ENCODE measurements at places on chromosomes 2 and 18. TPM values are rescaled to one million over a fixed set of nuclear protein-coding genes. Genes with fewer than 3 reads are reported as not detected.
A peak's percentile ranks its signal among the peaks of the same experiment; 100 is the strongest.

DNA sequence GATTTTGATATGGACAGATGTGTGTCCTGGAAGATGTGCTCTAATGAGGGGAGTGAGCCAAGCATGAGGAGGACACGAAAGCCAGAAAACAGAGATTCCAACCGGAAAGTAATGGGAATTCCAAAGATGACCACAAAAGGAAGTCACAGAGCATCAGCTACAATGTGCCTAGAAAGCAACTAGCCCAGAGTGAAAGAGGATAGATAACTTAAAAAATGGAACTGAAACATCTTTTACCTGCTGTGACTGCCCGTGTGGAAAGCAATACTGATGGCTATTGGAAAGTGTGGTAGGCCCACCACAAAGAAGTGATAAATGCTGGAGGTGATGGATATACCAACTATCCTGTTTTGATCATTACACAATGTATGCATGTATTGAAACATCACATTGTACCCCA, 21.6 kb downstream of the DNMT3A start:
- no peak for ATAC-seq

- no peak for ATAC-seq
These were observed 73.3 kb downstream of the NDUFA10 start for GRCh38 chr2:239951825-239952224.

Gene FAP
- total RNA-seq = 10.0 TPM

Gene CFC1
- total RNA-seq = not detected

Gene BCS1L
- total RNA-seq = 37.4 TPM

DNA sequence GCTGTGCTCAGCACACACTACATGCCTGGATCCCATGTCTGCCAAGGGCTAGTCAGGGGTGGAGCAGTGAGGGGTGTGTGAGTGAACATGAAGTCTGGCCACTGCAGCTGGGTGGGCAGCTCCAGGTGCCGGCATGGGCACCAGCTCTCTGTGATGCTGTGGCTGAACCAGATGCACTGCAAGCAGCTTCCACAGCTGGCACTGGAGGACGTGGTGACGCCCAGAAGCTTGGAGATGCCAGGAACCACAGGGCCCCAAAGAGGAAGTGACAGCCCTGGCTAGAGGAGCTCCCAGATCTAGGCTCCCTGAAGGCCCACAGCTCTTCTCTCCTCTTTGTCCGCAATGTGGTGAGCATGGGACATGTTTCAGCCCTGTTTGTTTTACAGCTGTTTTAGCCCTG, 776.3 kb upstream of the POU3F3 start:
- ATAC-seq = no peak

DNA sequence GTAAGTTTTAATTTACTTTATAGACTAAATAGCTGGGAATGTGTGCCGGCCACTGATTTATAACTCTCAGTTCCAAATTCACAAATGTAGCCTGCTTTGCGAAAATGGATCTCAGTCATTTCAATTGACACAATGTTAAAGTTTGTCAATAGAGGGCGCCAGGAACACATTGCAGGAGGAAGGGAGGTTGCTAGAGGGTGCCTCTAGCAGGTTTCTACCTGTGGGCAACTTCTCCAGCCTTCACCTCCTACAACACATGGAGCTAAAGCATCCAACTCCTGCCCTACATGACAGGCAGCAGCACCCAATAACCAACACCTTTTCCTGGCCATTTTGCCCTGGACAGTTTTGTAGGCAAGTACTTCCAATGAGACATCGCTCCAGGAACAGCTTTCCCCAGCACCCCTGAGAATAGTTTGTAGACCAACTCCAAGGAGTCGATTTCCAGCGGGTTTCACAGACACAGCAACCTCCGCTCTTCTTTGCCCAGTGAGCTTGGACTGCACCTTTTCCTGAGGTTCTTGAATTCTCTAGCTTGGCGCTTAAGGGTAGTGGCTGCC, 784.8 kb upstream of the CDH2 start:
- no peak for ATAC-seq

DNA sequence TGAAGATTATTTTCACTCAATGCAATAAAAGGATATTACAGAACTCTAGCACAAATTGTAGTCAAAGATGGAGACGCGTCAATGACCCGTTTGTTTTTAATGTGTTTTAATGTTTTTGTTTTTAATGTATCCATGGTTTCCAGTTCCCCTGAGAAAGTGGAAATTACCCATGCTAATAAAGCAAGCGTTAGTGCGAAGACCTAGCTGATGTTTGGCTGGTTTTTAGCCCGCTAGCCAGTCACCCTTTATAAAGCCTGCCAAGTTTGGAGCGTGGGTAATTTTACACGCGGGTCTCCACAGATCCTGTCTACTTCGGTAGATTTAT, 430 bp upstream of the CHMP1B start:
- peak; percentile 70 for ATAC-seq

DNA sequence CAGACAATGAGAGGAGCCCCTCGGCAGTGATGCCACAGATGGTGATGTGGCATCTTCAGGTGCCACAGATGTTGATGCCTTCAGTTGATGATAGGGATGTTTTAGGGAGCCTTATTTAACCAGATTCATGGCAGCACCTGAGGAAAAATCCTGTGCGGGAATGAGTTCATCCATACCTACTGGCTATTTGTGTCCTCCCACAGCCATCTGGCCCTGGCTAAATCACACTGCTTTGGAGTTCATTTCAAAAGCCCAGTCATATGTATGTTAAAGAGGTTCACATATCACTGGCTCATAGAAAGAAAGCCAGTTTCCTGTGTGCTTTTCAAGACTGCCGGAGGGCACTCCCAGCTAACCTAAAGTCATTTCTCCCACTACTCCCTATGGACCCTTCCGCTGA, 131.3 kb downstream of the MCFD2 start:
- ATAC-seq = no peak

DNA sequence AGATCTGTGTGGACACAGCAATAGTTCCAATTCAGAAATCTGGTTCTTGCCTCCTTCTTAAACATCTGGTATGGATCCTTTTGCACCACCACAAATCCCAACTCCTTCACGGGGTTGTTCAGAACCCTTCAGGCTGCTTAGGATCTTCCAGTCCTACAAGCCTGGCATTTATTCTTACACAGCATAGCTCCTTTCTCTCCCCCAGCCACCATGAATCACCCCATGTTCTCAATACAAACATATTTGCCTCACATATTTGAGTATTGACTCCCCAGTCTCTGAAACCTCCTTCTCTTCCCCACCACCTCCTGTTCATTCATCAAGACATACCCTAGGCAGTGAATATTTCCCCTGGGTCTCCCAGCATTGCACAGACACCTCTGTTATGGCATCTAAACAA, 155.2 kb downstream of the ALK start:
- ATAC-seq = no peak

Gene HOXD12
- not detected for total RNA-seq

- peak; percentile 34 for ATAC-seq
These were observed 55.1 kb downstream of the DGKD start for GRCh38 chr2:233409286-233409991.

Gene COL5A2
- 57.3 TPM for total RNA-seq

Gene MAP3K19
- not detected for total RNA-seq

Gene EFR3B
- 0.67 TPM for total RNA-seq

Gene KLHL14
- total RNA-seq = 0.27 TPM

GRCh38 chr2:160109939-160110673, 47.7 kb upstream of the PLA2R1 start:
- peak; percentile 74 for ATAC-seq

DNA sequence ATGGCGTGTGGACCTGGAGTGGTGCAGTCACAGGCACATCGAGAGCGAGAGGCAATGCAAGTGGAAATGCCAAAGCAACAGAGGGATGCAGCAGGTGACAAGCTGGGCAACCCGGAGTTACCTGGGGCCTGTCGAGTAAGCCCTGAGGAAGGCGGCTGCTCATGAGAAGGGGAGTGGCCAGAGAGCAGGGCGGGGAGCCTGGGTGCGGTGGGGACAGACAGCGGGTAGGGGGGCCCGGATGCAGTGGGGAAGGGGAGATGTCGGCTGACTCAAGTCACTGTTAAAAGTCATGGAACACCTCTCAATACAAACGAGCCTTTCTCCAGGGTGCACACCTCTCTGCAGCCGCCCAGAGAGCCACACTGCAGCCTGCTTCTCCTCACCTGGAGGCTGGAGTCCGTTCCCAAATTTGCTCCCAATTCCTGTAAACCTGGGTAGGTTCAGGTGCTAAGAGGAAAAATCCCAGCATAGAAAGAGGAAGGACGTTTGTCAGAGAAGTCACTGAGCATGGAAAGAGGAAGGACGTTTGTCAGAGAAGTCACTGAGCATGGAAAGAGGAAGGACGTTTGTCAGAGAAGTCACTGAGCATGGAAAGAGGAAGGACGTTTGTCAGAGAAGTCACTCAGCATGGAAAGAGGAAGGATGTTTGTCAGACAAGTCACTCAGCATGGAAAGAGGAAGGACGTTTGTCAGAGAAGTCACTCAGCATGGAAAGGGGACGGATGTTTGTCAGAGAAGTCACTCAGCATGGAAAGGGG, 71.7 kb upstream of the TWIST2 start:
- ATAC-seq = no peak

- no peak for ATAC-seq
These were observed 132.1 kb downstream of the SH3RF3 start for GRCh38 chr2:109260886-109261700.

Gene ITGB6
- total RNA-seq = 2.2 TPM

Gene ATG9A
- total RNA-seq = 46.2 TPM

Gene KCNE4
- total RNA-seq = 22.6 TPM

GRCh38 chr2:26757873-26758789, 6.0 kb upstream of the SLC35F6 start:
- ATAC-seq = peak; percentile 75

GRCh38 chr18:34807106-34807796, 97.2 kb downstream of the DTNA start:
- ATAC-seq = no peak

GRCh38 chr2:98155716-98156115, 68.7 kb downstream of the VWA3B start:
- no peak for ATAC-seq

Measured in gastroesophageal sphincter (tissue), 4 donors.